ENCODE measurements at places on chromosomes 7 and 10.

DNA sequence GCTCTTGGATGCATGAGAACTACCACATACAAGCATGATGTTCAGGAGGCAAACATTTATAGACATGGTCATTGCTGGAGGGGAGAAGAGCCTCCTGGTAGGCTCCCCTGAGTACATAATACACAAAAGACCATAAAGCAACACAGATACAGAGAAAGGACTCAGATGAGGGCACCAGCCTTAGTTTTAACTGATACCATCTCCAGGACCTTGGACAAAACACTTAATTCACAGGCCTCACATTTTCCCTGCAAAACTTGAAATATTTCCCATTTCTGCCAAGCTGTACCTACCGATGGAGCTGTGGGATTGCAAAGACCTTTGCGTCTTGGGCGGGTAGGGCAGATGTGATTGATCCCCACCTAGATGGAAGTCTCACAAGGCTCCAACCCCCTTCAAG, 16.7 kb upstream of the ZNF488 start:
- no peak for DNase-seq

GRCh38 chr10:98460837-98461499, 14.2 kb upstream of the HPS1 start:
- DNase-seq = no peak

- DNase-seq = no peak
Observed at GRCh38 chr7:85612514-85612913, 425.7 kb upstream of the SEMA3D start.

DNA sequence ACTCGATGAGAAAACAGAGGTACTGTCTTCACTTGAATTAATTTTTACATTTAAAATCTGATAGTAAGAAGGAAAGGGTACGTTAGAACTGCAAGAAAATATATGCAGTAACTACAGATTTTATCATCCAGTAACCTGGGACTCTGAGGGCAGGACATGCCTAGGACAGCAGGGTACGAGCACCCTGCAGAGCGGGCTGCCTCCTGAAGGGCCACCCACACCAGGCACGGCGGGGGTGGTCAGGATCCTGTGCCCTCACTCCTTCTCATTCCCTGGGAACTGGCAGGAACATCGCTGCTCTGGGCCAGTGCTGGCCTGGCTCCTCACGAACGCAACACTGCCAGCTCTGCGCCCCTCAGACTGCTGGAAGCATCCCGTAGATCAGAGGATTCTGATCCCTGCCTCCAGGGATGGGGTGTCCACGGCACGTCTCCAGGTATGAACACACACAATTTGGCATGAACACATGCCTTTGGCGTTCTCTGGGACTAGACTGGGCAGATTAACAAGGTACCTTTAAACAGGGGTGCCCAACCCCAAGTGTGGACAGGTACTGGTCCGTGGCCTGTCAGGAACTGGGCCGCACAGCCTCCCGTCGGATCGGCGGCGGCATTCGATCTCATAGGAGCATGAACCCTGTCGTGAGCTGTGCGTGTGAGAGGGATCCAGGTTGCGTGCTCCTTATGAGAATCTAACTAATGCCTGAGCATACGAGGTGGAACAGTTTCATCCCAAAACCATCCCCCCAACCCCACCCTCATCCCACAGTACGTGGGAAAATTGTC, 99.3 kb upstream of the FAM20C start:
- no peak for DNase-seq

GRCh38 chr10:10734356-10735064, 283.2 kb upstream of the CELF2 start:
- no peak for DNase-seq

DNA sequence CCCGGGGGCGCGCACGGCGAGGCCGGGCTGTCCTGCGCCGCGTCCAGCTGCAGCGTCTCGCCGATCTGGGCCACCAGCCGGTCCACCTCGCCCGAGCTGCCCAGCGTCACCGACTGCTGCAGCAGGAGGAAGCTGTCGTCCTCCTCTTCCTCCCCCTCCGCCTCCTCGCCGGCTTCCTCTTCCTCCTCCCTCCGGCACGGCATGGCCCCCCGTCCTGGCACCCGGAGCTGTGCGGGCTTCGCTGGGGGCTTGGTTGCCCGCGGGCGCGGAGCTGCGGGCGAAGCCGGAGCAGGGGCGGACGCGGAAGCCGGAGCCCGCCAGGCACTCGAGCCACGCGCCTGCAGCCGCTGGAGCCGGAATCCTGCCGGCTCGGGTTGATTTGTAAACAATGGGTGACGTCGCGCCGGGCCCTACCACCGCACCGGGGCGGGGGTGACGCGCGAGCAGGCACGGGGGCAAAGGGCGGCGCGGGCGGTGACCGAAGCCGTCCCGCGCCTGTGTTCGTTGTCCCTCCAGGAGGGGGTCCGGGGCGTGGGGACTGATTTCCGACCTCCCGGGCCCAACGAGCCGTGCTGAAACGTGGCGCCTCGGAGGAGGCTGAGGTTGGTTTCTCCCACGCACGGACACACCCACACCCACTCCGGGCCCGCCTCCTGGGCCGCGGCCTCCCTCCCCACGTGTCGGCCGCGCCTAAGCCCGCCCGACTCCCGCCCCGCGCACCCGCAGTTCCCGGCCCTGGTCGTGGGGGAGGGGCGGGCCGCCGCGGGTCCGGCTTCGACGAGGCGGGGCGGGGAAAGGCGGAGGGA, at the start of gene FRAT2:
FRAT2 (minus strand) TSS at position 360 of the 806 bp plus-strand sequence; CDS start at position 203, 157 bp downstream.
- DNase-seq = no peak

- DNase-seq = no peak
Observed at GRCh38 chr7:101998906-101999240, 181.4 kb downstream of the CUX1 start.

Measured in vagina (tissue), 2 donors.